ENCODE measurements at places on chromosomes 1 and 21.

- DNase-seq, result no peak
Measured at GRCh38 chr1:3283849-3284248, 170.6 kb upstream of the ARHGEF16 start.

- no peak for DNase-seq
Measured at GRCh38 chr1:154430903-154431302, 25.8 kb downstream of the IL6R start.

DNA sequence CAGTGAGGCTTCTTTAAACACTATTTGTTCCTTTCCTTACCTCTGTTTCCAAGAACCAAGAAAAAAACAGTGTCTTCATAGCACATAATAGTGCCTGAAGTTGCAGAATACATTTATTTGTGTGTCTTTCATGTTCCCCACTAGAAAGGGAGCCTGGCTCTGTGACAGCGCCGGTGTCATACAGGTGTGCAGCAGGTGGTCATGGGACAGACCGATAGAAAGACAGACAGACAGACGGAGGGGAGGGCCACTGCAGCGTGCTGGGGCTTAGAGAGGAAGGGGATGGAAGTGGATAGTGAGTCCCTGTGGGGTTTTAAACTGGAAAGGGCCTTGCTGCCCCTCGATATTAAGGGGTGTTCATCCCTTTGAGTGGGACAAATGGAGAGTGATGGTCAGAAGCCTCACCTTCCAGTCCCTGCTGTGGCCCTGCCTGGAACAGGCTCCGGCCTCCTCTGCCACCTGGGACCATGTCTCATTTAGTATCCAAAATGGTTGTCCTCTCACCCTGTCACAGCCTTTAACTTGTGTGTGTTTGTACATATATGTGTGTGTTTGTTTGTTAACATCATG, 152.9 kb downstream of the PGBD5 start:
- DNase-seq, result no peak

GRCh38 chr1:27650539-27651175, 15.7 kb upstream of the FGR start:
- no peak for DNase-seq

GRCh38 chr1:7329868-7330615, 441.1 kb upstream of the VAMP3 start:
- no peak for DNase-seq

DNA sequence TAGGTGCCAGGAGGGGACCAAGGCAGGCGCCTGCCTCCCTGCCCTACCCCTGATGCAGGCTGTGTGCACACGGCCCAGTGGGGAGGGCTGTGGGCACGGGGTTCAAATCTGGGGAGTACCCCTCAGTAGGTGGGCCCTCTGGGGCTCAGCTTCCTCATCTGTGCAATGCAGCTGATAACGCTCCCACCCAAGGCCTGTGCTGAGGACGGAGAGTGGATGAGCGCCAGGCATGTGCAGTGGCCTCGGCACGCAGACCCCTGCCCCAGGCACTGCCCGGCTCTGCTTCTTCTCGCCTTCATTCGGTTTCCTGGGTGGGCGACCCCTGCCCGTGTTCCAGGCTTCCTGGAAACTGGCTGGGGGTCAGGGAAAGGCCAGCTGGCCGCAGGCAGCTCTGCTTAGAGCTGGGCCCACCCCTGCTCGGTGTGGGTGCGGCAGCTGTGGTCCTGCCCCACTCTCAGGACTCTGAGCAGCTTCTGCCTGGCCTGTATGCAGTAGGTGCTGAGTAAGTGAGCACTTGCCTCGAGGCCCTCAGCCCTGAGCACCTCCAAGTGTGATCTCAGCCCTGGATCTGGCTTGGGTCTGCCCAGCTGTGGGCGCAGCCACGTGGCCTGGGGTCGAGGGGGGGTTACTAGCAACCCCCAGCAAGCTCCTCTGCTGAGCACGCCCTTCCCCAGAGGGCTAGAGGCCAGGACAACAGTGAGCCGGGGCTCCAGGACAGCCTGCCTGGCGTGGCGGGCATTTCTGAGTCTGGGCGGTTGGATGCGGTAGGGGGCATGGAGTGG, 11.9 kb upstream of the TNFRSF14 start:
- no peak for DNase-seq

- no peak for DNase-seq
Measured at GRCh38 chr1:237888143-237888542, 2.6 kb downstream of the ZP4 start.

GRCh38 chr1:75338616-75339483, 204.7 kb downstream of the LHX8 start:
- peak; percentile 88 for DNase-seq

DNA sequence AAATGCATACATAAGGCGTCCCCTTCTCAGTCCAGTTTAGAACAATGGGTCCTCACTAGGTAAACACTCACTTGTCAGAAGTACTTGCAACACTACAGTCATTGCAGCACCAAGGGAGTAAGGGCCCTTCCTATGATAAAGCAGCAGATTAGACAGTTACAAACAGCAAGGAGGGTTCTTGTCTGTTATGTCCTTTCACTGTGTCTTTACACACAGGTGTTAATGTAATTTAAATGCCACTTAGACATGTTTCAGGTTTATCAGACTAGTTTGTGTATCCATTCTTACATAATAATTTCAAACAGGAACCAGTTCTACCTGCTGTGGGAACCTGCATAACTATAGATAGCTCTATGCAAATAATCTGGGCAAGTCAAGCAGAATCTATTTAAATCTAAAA, 105.6 kb upstream of the USH2A start:
- no peak for DNase-seq

GRCh38 chr1:79150576-79150975, 144.0 kb upstream of the ADGRL4 start:
- DNase-seq, result no peak

GRCh38 chr1:203037509-203038190, 11.4 kb downstream of the PPFIA4 start:
- no peak for DNase-seq

- DNase-seq, result no peak
Measured at GRCh38 chr1:116841569-116842344, 68.0 kb upstream of the PTGFRN start.

- DNase-seq, result no peak
Measured at GRCh38 chr1:203524824-203525223, 30.9 kb downstream of the OPTC start.

DNA sequence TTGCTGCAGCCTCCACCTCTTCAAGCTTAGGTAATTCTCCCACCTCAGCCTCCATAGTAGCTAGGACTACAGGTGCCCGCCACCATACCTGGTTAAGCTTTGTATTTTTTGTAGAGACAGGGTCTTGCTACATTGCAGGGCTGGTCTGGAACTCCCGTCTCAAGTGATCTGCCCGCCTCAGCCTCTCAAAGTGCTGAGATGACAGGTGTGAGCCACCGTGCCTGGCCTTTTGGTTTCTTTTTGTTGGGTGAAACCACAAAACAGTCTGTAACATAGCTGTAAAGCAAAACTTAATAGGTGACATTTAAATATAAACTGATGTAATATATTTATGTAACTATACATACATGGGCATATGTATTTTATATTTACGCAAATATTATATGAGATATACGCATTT, 3.1 kb upstream of the DNAJC11 start:
- no peak for DNase-seq

DNA sequence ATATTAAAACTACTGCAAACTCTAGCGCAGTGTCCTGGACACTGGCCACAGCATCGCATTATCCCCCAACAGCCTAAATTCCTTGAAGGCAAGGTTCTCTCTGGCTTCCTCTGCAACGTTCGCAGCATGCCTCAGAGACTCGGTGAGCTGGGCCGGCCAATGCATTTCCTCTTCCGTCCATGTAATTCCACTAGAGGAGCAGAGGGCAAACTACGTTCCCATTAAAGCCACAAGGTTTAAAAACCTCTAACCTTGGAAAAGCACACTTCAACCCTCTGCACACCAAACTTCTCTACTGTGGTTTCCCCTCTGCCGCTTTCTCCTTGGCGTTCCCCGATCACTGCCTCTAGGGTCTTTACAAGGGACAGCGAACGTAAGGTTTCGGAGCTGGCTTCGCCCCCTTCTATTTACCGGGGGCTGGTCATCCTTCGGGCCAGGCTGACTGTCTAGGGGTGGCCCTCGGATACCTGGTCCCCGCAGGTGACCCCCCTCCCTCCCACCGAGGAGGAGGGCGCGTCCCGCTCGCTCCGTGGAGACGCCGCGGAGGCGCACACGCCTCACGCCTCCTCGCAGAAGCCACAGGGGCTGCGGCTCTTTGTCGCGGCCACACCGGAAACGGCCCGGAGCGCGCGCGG, 456 bp upstream of the SMYD2 start:
- DNase-seq, result no peak
